GM23338 (cell line): ENCODE measurements at places on chromosomes 5 and 9.

DNA sequence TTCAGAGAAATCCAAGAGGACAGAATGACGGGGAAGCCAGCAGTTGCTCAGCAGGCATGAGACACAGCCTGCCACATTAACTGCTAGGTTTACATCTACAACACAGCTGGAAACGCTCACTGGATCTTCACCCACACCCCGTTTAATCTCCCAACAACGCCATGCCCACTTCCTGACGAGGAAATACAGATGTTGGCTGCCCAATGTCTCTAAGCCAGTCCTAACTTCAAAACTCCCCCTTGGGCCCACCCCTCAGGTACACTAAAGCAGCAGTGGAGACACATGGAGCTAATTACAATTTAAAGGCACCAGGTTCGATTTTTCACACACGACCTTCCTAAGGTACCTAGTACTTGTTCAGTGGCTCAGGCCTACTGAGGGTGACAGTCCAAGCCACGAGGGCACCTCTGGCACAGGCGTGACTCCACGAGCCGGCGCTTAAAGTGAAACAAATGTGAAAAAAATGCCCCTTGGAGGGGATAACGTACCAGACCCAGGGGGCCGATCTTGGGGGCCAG, 904 bp downstream of the RPL12 start:
- no peak for DNase-seq

DNA sequence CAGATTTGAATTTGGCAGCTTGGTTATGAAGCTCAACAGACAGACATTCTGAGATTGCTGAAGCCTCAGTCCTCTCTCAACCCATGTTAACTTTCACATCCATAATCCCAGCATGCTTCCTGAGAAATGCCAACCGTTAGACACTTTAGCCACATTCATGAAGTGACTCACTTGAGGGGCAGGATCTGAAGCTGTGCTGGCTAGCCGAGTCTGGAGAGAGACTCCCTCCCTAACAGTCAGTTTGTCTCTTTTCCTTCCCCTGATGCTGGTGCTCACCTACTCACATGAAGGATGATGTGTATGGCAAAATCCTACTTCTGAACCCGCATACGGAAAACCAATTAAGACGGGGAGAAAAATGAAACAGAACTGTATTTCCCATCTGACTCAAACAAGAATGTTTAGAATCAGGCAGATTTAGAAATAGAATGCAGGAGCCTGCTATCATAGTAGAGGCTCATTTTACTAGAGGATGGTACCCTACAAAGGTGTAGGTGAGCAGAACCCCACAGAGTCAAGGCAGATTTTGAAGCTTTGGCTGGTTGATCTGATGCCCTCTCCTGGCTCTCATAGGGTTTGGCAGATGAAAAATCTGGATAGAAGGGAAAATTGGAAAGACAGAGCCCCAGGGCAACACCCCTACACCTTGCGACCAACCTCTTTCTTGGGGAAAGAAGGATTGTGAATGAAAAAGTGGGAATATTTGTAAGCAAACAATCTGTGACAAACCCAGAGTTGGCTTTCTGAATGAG, 150.9 kb upstream of the LHFPL2 start:
- no peak for DNase-seq

- no peak for DNase-seq
Observed at GRCh38 chr5:178335302-178336030, 102.9 kb upstream of the PHYKPL start.

GRCh38 chr9:94584555-94584954, 9.1 kb downstream of the FBP2 start:
- no peak for DNase-seq

DNA sequence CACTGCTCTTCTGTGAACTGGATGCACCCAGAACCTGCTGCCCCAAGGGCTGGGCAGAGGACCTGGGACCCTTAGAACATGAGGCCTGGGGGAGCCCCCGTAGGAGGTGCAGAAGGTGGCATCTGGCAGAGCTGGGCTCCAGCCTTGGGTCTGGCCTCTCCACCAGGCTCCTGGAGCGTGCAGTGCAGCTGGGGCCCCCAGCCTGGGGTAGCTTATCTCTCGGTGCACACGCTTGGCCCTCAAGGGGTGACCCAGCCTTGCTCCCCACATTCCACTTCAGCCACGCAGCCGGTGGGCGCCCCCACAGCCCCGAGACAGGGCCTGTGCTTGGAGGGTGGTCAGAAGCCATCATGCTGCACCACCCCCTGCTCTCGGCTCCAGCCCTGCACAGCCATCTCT, 5.6 kb upstream of the NR5A1 start:
- DNase-seq = no peak

- DNase-seq = no peak
Observed at GRCh38 chr5:135269199-135269598, 129.8 kb downstream of the MACROH2A1 start.
